Activated CD4-positive, alpha-beta T cell treated with anti-CD3 and anti-CD28 coated beads, Interleukin-2, amount 50 U/mL, for 24 hours (primary cell): ENCODE measurements at places on chromosomes 16 and 17.

DNA sequence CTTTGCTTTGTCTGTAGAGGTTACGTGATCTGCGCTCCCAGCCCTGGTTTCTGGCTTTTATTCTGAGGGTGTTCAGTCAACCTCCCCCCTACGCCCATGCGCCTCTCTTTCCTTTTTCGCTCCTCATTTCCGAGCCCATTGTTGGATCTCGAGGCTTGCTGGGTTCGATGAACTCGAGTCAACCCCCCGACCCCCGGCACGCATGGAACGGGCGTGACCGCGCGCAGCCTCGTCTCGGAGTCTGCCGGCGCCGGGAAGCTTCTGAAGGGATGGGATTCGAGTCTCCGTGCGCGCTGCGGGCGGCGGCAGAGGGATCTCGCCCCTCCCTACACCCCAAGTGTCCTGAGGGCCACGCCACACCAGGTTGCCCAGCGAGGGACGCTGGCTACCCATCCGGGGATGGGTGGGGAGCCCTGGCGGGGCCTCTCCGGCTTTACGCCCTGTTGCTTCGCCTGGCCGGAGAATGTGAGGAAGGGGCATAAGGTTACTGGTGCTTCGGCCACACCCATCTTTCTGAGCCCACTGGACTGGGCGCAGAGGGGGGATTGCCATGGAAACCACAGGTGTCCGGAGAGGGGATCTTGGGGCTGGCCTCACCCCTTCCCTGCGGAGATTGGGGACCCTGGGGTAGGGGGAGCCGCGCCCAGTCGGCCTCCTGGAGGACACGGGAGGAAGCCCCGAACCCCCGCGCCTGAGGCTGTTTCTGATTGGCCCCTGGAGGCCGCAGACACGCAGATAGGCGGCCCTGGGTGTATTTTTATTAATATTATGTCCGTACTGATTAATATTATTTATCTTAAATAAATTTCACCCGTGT is 1.8 kb downstream of the MAPT start:
- DNase-seq: no peak

DNA sequence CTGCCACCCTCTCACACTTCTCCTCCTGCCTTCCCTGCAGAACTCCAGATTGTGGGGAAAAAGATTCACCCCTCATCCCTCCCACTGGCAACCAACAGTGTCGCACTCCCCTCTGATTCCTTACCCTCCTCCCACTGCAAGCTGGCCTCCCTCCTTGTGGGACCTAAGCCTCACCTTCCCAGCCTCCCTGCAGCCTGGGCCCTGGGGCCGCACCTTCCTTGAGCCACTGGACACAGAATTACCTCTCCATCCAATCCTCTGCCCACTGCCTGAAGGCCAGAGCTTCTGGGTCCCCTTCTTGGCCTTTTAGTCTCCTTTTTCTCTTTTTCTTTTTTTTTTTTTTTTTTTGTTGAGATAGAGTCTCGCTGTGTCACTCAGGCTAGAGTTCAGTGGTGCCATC is 33.9 kb downstream of the NGFR start:
- no peak for DNase-seq

DNA sequence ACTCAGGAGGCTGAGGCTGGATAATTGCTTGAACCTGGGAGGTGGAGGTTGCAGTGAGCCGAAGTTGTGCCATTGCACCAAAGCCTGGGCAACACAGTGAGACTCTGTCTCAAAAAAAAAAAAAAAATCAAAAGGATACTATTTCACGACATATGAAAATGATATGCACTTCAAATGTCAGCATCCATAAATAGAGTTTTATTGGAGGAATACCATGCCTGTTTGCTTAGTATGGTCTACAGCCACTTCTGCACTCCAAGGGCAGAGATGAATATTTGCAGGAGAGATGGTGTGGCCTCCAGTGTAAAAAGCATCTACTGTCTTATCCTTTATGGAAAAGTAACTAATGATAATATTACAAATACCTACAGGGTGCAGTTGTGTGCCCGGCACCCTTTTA is 27.2 kb downstream of the ABCC6 start:
- DNase-seq: no peak

DNA sequence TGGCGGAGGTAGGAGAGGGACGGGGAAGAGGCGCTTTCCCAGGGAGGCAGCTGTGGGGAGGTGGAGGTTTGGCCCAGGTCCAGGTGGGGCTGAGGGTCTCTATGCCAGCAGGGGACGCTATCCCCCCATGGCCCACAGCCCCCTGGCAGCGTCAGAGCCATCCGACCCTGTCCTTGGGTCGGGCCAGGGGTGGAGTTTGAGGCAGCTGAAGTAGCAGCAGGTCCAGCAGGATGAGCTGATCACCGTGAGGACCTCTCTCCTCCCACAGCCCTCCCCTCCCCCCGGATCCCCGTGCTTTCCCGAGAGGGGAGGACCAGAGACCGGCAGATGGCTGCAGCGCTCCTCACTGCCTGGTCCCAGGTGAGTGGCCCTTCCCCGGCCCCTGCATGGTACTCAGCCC is 3.2 kb downstream of the ZNF205 start:
- DNase-seq: no peak

DNA sequence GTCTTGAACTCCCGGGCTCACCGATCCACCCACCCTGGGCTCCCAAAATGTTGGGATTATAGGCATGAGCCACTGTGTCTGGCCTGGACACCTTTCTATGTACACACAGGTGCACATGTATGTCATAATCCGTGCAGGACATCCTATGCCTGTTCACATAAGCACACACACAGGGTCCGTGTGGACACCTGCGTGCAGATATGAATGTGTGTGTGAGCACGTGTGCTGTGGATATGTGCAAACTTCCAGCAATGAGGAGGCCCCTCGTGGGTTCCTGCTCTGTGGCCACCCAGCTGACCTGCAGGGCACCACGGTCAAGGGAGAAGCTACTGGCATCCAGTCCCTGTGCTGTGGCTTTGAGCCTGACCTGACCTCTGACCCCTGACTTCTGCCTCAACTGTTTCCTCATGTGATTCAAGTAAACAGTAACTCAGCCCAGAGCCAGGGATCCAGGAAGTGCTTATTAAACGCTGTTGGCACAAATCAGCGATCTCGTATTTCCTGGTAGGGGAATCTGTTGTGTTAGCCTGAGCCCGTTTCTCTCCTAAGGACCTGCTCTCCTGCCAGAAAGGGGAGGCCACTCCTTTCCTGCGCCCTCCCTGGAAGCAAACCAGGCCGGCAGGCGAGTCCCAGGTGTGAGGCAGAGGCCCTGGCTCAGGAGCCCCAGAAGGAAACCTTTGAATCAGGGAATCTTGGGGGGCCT is 6.5 kb downstream of the CPNE7 start:
- DNase-seq: no peak

- DNase-seq: no peak
Observed at GRCh38 chr17:7840441-7840840, 6.4 kb downstream of the KDM6B start.

- no peak for DNase-seq
Observed at GRCh38 chr17:9054126-9054975, 33.0 kb downstream of the NTN1 start.

GRCh38 chr17:3685174-3685573 is 10.8 kb downstream of the P2RX5 start:
- DNase-seq: no peak

- no peak for DNase-seq
Observed at GRCh38 chr17:63116967-63117830, 151.2 kb downstream of the TANC2 start.

GRCh38 chr17:33802349-33803198 is 452.5 kb upstream of the CCL2 start:
- no peak for DNase-seq

DNA sequence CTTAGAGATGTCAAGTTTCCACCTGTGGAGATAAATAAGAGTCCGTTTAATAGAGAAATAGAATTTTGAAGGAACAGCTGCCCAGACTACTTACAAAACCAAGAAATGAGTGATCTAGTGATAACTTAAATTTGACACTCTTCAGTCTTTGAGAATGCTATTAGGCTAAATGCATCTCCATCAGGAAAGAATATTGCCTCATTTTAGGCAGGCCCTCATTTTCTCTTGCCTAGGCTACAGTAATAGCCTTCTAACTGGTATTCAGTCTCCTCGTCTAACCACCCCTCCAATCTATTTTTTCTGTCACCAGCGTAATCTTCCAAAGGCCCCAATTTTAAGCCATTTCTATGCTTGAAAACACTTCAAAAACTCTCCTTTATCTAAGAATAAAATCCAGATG is 537.8 kb upstream of the CA10 start:
- no peak for DNase-seq

DNA sequence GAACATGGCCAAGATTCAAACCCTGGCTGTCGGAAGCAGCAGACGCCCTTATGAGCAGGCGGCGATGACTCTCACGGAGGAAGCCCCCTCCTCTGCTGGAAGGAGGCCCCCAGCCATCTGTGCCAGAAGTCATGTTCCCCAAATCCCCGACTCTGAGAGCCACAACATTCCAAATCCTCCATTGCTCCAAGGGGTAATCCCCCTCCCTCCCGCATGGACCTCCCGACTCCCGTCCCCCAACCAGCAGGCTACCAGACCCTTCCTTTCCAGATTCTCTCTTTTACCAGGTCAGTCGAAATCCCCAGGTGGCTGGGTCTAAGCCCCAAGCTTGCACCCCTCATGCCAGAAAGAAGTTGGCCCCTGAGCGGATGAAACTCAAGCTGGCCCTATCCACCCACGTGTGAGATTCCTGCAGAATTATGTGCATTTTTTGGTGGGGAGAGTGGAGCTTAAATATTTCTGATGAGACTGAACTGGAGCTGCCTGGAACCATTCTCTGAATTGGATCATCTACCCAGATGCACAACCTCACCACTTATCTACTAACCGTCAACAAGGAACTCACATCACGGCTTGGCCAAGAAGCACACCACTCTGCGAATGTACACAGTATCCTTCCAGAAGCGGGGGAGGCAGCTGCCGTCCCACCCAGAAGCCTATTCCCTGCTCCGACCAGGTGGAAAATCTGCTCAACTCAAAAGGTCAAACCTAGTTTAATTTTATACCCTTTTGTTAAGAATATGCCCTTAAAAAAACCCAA is 283.5 kb downstream of the C16orf95 start:
- no peak for DNase-seq

DNA sequence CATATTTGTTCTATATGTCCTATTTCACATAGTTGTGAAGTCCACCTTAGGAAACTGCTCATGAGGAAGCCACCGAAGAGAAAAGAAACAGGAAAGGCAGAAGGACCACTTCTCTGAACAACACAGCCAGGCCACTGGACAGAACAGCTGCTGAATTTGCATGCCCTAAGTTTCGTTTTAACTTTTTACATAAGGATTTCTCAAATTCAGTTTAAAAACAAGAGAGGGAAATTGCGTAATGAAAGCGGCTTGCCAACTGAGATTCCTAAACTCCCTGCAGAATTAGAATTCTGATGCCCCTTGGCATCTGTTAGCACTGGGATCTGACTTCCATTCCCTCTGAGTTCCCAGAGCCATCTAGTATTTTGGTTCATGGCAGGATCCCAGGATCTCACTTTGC is 5.0 kb upstream of the CCL8 start:
- no peak for DNase-seq

GRCh38 chr17:72665852-72666851 is 426.3 kb downstream of the SLC39A11 start:
- DNase-seq: no peak

DNA sequence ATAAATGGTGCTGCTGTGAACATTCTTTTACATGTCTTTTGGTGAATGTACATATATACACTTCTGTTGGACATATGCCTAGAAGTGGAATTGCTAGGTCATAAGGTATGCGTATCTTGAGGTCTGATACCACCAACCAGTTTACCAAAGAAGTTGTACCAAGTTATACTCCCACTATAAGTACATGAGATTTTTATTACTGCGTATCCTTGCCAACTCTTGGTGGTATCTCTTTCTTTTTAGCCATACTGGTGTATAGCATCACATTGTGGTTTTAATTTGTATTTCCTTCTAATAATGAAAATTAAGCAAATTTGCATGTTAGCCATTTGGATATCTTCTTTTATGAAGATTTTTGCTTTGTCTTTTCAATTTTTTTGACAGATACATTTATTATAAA is 80.5 kb downstream of the ATF7IP2 start:
- no peak for DNase-seq

DNA sequence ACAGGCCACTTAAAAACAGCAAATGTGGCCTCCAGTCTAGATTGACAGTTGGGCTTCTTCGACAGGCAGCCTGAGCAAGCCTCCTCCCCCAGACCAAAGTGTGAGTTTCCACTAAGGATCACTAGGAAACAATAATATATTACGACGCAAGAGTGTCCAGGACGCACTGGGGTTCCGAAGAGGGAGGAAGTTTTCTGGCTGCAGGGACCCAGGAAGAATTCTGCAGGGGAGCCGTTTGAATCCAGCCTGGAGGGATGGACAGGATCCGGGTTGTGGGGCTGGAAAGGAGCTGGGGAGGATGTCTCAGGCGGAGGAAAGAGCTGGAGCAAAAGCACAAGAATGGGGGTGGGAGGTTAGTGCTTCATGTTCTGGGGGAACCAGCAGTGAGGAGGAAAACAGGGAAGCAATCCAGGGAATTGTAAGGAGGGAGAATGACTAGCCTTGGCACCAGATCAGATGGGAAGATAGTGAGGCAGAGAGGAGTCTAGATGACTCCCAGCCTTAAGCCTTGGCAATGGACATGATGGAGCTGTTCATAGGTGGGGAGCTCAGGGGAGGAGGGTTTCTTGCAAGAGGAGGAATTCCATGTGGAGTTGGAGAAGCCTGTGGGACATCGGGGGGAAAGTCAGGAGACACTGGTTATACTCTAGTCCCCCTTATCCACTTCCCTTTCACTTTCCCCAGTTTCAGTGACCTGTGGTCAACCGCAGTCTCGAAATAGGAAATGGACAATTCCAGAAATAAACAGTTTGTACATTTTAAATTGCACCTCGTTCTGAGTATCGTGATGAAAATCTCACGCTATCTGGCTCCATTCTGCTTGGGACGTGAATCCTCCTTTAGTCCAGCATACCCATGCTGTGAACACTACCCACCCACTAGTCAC is 26.6 kb downstream of the NGFR start:
- no peak for DNase-seq

DNA sequence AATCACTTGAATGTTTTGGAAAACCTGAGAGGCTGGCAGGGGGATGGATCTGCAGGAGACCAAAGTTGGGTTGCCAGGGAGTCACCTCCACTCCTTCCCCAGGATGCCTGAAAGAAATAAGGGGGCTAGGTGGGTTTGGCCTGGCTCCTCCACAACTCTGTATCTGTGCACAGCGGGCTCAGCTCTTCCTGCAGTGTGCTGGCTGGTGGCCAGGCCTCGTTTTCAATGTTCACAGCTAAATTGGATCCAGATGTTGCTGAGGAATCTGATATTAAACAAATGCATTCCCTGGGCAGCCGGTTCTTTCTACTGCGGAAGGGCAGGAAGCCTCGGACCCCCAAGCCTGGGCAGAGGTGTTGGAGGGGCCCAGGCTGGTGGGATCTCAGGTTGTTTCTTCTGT is 106.2 kb downstream of the N4BP1 start:
- no peak for DNase-seq

DNA sequence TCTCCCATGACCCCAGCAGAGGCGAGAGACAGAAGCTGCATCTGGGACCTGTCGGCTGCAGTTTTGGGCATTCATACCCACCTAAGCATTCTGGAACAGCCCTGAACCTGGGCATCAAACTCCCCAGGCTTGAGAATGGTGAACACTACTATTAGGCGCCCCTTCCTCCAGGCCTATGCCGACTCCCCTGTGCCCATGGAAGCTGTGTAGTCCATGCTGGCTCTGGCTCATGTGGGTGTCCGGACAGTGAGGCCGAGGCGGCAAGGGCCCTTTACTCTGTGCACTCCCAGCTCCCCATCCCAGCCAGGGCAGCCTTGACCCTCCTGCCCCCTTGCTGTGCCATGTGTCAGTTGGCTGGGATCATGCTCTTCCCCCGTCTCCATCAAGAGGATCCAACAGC is 89.0 kb upstream of the TOB1 start:
- DNase-seq: no peak
